ENCODE measurements at places on chromosomes 16 and 17.

DNA sequence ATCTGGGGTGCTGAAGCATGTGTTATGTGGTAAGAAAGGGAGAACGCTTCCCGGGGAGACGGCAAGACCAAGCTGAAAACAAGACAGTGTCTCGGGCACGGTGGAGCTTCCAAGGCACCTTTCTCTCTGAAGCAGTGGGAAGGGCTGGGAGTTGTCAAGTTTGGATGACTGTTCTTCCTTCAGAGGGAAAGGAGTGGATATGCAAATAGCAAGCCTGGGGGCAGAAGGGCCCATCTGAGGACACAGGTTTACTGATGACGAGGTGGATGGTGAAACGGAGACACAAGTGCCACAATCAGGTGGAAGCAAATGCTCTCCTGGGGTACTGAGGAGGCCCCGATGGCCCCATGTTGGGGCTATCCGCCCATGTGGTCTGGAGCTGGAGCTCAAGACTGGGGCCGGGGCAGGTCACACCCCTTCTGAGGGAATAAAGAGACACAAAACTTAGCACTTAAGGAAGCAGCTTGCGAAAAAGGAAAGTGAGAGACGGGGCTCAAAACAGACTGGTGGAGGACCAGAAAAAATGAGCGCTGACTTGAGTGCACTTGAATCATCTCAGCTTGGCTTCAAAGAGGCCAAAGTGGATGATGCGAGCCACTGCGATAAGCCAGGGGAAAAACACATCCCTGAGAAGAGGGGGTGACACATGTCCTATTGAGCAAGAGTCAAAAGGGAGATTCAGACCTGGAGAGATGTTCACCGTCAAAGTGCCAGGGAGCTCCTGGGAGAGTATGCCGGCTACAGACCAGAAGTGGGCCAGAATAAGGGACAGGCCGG, 34.8 kb upstream of the MTSS2 start:
- DNase-seq: no peak

DNA sequence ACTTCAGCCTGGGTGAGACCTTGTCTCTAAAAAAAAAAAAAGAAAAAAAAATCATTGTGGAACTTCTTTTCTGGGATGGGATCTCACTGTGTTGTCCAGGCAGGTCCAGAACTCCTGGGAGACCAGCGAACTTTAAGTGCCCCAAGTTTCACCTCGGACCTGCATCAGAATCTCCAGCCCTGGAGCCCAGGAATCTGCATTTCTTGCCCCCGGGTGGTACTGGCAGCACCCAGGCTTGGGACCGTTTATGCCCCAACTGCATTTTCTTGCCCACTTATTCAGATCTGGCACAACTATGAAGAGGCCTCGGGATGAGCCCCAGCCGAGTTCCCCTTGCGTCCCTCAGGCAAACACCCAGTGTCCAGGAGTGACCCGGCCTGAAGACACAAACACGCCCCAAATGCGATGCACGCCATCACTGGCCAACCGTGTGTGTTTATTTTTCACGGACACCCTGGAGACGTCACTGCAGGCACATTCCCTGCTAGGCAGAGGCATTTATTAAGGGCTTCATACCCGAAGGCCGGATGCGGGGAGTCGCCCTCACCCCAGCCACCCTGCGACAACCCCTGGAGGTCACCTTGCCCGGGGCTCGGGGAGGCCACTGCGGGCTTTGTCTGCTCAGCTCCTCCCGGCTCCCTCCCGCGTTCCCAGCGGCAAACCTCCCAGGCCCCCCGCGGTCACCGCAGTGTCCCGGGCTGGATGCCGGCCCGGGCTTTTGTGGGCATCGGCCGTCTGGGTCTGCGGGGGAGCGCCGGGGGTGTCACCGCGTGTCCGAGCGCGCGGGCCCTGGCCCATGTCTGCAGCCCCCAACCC, 684 bp upstream of the SPIRE2 start:
- DNase-seq: no peak

DNA sequence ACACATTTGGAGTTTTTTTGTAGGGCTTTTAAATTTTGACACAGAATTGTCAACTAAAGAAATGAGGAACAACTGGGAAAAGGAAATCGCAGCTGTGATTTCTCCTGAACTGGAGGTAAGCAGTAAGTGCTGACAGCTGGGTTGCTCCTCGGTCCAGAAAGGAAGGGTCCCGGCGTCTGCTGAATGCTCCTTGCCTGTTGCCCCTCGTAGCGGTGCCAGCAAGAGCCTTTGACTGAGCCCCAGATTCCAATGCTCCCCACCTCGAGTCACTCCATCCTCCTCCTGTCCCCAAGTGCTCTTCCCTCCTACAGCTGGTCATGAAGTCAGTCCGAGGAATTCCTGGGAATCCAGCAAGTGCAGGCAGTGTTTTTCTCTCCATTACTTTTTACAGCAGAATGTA, 32.0 kb upstream of the ENDOV start:
- no peak for DNase-seq

DNA sequence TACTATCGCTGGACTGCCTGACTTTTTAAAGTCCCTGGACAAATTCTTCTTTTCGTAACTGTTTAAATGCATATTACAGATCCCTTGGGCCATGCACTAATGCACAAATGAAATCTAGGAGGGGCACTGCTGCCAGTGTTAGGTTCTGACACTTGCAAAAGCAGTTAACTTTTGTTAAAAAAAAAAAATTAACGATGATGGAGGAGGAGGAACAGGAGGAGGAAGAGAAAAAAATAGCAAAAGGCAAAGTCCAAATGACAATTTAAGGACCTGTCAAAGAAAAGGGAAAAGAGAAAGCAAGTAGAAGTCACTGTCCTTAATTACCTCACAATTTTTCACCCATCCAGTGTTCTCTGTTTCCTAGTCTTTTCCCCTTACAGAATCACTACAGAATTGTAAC, 97.8 kb upstream of the CORO6 start:
- DNase-seq: peak; percentile 50

- no peak for DNase-seq
Observed at GRCh38 chr16:2471016-2471652, at the start of gene NTN3. Gene NTN3 (plus strand): TSS chr16:2471297. CDS start chr16:2471702, 405 bp downstream.

DNA sequence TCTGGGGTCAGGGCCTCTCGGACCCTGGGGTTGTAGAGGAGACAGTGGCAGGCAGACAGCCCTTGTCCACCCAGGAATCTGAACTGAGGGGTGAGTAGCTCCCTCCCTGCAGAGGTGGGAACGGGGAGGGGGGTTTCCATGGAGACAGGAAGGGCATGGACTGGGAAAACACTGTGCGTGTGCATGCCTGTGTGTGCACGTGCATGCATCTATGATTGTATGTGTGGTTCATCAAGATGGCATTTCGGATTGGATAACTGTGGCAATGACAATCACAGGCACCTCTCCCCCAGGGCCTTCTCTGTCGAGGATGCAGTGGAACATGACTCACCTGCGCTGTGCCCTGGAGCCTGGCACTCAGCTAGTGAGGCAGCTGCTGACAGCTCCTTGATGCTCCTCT, 6.1 kb upstream of the CD300C start:
- DNase-seq: no peak

DNA sequence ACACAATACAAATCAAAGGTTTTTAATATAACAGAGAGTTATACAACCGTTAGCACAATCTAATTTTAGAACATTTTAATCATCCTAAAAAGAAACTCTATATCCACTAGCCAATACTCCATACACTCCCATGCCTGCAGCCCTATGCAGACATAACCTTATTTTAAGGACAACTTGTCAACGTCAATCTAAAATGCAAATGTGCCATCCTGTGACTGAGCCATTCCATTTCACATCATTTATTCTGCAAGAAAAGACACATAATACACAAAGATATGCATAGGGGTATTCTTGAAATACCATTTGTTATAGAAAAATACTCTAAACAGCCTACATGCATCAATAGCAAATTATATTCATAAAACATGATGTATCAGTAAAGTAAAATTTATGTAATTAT, 106.7 kb downstream of the CEP112 start:
- DNase-seq: no peak

DNA sequence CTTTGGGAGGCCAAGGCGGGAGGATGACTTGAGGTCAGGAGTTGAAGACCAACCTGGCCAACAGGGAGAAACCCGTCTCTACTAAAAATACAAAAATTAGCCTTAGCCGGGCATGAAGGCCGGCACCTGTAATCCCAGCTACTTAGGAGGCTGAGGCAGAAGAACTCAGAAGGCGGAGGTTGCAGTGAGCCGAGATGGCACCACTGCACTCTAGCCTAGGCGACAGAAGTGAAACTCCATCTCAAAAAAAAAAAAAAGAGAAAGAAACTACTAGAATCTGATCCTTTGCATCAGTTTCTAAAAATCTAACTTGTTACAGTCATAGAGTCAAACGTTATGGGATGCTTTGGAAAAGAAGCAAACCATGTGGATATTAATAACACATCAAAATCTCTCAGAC, 1.6 kb upstream of the PECAM1 start:
- peak; percentile 34 for DNase-seq

DNA sequence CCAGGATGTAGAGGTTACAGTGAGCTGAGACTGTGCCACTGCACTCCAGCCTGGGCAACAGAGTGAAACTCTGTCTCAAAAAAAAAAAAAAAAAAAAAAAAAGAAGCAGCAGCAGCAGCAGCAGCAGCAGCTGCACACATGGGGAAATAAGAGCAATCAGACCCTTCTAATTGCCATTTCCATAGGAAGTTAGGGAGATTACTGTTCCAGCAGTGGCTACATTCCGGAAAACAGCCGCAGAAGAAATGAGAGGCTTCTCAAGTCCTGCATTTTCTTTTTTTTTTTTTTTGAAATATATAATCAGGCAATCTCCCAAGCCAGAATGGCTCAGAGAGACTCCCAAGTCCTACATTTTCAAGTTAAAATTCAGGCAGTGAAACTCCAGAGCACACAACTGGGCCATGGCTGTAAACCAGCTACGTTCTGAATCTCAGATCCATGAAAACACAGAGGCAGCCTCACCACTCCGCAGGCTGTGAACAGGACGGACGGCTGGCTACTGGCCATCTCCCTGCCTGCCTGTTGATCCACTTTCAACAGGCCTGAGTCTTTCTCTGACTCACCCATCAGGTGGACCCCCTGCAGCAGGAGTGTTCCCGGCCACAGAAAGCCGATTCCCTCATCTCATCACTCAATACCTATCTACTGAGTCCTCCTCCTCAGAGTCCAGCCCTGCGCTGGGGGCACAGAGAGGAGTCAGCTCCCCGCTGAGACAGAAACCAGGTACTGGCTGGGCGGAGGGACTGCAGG, 15.0 kb downstream of the TRPV1 start:
- no peak for DNase-seq

Measured in MV-4-11 (cell line).